ENCODE measurements at places on chromosomes 16 and 17.

DNA sequence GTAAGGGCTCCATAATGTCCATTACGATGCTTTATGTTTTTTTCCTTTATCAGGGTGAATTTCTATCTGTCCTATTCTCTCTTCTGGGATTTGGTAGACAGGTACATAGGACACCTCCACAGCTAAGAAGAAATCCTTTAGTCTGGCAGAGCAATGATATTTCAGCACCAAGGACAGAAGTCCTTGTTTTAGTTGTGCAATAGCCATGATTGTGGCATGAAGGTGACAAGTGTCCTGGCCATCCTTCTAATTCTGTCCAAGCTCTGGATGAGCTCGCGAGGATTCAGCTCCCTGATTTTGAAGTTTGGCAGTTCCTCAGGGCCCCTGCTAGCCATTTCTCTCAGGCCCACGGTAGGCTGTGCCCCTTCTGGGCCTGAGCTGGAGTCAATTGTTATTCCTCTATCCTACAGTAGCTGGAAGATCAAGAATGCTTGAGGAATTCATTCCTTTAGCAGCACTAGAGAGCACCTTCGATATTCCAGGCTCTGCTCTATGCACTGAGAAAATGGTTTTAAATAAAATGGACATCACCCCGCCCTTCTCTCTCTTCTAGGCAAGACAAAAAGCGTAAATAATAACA, 320.8 kb downstream of the XYLT1 start:
- no peak for DNase-seq

DNA sequence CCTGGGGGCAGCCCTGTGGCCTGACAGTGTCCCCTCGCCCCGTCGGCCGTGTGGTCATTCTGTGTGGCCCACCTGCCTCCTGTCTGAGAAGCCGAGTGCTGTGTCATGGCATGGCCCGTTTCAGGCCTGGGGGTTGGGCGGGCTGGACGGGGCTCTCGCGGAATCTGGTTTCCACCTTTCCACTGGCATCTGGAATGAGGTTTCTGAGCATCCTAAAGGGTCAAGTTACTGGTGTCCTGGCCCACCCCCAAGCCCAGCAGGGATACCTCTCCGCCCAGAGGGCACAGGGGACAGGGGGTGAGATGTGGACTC, 7.8 kb downstream of the DBNDD1 start:
- DNase-seq, result no peak

- no peak for DNase-seq
Measured at GRCh38 chr16:3180445-3180878, 7.5 kb upstream of the OR1F1 start.

- DNase-seq, result no peak
Measured at GRCh38 chr16:51538707-51539498, 387.8 kb upstream of the SALL1 start.

GRCh38 chr17:11909348-11909747, 87.9 kb downstream of the ZNF18 start:
- DNase-seq, result no peak

DNA sequence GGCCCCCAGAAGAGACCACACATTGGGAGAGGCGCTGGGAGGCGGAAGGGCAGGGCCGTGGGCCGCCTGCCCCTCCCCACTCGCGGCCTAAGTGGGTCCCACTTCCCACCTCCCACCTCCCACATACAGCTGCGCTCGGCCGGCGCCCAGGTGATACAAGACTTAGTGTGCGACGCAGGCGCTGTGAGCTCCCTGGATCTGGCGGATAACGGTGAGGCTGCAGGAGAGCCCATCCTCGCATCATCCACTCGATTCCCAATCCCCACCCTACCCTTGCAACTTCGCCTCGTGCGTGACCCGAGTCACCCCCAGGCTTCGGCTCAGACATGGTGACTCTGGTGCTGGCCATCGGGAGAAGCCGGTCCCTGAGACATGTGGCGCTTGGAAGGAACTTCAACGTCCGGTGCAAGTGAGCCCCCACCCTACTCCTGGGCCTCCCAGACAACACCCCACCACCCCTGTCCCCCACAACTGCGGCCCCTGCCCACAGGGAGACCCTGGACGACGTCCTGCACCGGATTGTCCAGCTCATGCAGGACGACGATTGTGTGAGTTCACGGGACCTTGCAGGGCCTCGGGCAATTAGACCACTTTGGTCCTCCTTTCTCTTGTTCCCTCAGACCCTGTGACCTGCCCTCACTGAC, 3.9 kb downstream of the CARMIL2 start:
- no peak for DNase-seq

- no peak for DNase-seq
Measured at GRCh38 chr17:9120471-9120870, 99.2 kb downstream of the NTN1 start.

DNA sequence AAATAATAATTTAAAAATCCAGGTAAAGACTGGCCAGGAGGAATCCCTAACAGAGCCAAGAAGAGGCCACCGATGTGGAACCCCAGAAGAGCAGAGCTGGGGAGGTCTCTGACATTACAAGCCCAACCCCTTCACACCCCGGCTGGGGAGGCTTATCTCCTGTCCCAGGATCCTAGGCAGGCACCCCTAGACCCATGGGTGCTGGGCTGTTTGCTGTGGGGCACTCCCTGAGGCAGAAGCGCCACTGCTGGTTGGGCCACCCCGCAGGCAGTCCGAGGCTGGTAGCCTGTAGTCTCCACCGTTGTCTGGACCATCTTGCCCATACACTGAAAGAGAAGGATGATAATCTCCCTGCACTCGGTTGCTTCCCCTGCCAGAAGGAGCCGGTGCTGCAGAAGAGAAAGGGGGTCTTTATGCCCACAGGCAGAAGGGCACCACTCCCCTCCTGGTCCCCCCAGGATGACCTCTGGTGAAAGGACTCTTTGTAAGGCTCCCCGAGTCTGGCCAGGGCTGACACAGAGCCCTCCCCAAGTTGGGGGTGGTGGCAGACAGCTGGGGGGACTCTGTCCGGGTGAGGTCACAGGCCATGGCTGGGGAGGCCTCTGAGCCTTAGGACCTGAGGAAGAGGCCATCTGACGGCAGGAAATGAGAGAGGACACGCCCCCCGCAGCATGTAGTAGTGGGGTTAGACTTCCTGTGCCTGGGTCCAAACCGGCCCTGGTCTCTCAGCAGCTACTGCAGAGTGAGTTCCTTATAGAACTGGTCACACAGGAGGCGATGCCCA, 34.2 kb downstream of the CFAP20 start:
- DNase-seq, result no peak

- DNase-seq, result no peak
Measured at GRCh38 chr16:81410643-81411293, 33.8 kb upstream of the CMIP start.

DNA sequence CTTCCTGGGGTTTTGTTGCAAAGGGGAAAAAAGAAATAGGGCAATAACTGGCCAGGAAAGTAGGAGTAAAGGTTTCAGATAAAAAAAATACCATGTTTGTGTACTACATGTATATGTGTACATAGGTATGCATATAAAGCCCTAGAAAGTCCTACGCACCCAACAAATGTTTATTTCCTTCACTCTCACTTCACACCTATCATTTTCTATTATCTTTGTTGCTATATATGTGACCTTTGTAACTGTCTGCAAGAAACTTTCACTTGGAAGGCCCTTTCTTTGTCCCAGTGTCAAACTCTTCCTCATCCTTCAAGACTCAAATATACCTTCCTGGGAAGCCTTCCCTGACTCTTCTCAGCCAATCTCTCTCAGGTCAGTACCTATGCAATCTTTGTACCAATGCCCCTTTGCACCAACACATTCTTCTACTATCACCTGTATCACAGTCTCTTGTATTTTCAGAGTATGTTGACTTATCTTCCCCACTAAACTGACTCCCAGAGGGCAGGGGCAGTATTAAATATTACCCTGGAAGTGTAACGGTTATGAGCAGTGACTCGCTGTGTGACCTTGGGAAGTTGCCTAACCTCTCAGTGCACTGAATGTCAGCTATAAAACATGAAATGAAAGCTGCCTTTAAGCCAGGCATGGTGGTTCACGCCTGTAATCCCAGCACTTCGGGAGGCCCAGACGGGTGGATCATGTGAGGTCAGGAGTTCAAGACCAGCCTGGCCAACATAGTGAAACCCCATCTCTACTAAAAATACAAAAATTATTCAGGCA, 6.5 kb downstream of the XPO6 start:
- no peak for DNase-seq

DNA sequence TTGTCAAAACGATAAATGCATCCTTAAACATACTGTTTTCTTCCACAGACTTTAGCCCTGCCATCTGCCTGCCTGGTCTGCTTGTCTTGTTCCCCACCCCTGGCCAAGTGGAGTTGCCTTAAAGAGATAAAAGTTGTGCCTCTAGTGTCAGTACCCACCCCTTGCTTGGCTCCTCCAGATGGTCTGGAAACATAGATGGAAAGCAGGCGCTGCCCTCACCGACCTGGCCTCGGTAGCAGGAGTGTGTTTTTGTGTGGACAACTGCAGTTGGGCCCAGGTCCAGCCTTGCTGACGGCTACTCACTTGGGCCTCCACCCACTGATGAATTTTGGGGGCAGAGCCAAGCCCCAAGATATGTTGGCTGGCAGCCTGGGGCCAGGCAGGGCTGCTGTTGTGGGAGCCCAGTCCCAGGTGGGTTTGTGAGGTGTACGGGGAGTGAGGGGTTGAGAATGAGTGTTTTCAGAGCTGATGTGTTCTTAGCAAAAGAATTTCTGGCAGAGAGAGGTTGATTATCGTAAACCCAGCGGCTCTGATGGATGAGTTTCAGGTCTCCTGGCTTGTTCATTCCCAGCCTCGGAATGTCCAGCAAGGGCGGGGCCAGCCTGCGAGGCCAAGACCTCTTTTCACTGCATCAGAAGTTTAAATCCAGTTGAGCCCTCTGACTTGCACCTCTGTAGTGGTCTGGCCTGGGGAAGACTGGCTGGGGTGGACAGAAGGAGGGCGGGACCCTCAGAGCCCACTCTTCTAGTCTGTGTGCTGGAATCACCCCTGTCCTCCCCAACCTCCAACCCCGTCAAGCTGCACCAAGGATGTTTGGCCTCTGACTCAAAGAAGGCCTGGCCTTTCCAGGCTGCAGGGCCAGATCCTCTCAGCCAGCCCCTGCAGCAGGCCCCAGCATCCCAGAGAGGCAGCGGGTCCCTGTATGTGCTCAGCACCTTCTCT, 179.7 kb downstream of the RAB11FIP4 start:
- DNase-seq, result no peak

DNA sequence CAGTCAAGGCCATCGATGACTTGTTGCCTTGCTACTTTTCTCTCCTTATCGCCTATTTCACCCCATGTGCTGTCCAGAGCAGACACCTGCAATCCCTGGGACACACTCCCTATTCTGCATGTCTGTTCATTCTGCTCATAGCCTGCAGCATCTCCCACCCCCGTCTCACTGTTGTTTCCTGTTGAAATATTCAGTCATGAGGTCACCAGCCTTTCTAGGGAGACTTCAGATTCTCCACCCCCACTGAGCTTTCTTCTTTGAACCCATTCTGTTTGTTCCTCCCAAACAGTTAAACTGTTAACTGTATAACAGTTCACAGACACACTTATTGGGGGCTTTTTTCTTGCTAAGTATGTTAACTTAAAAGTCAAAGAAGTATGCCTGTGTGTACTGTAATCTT, 94.4 kb downstream of the AATF start:
- DNase-seq, result no peak

DNA sequence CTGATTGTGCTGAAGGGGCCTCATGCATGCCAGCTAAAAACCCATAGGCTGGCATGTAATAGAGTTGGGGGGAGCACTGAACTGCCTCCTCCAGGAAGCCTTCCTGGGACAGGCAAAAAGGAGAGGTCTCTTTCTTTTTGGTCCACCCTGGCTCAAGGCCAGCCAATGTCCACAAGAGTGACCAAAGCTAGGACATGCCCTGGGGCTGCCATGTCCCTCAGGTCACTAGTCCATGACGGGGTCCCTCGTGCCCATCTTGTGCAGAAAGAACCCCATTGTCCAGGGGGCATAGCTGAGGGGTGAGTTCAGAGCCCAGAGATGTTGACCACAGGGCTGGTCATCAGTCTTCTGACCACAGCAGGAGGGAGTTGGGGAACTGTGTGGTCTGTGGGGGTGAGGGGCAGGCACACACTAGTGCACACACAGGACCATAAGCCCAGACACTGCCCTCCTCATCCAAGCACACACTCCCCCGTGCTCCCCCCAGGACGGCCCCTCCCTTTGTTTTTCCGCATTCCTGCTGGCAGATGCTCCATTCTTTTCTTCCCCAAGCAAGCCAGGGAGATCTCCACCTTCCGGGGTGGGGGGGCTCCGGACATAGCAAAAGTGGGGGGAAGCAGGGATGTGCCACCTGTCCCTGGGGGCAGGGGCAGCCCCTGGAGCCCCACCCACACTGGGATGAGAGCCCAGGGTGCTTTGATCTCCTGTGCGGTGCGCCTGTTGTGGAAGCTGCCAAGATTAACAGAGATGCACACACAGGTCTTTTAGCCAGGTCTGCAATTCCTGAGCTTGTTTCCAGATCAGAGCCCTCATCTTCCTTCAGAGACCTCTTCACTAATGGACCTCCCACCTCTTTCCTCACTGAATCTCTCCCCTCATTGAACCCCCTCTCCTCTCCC, 25.2 kb upstream of the PHB1 start:
- no peak for DNase-seq

DNA sequence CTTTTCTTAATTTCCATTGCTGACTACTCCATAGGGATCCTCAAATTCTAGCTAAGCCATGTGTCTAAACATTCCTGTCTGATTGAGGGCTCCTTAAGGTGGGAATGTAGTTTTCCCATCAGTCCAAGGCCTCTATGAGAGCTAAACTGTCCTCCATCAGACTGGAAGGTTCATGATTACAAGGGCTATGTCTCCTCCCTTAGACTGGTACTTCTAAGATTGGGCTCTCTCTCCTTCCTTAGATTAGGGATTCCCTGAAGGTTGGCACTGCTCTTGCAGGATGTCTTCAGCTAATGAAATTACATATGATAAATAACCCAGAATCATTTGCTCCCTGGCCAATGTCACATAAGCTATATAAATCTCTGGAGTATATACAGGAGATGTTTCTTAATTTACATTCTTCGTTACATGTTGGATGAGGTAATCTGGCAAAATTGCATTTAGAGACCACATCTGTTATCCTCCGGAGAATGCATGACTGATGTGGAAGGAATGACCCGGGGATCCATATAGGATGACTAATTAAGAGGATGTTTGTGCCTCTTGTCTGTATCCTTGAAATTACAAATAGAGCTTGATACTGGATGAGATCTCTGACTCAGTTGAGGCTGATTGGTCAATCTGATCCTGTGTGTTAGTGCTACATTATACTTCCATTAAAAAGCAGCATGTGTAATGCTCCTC, 14.2 kb downstream of the B4GALNT2 start:
- no peak for DNase-seq
